ENCODE measurements at places on chromosomes 1 and 21.

DNA sequence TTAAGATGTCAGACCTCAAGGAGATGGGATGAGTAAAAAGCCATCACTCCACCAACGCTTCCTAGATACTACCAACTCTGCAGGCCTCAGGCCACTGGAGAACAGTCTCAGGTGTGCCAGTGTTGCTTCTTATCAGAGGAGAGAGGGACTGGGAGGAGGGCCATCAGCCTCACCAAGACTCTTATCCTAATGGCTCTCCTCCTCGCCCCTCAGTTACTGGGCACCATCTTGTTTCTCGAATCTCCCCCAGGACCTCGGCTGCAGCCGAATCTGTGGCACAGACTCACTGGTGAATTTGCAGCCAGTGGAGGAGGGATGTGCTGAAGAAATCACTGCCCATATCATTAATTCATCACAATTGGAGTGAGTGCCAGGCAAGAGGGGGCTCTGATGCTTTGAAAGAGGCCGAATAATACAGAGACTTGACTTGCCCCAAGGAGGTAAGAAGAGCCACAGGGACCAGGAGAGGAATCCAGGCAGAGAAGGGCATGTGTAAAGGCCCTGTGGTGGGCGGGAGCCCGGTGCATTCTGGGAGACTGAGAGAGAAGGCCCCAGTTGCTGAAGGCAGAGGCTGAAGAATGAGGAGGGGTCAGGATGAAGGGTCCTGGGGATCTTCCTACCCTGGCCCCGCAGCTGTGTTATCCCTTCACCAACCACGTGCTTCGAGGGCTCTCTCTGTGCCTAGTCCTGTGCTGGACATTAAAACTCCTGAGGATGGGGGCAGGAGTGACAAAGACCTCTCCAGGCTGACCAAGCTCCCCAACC is 129.8 kb downstream of the PTPRU start:
- no peak for DNase-seq

DNA sequence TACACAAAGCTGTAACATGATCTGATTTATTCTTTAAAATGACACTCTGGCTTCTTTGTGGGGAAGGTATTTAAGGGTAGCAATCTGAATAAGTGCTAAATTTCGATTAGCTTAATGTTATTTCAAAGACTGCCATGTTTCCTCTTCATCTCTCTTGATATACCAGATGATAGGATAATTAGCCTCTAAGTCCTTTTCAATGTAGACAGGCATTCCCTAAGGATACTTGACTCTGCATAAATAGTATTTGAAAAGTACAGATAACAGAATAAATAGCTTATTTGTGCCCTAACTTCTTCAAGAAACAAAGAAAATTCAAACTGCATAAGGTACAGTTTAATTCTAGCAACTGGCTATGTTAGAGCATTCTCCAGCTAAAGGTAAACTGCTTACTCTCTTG is 46.2 kb downstream of the ARHGAP29 start:
- DNase-seq, result no peak

GRCh38 chr21:38806942-38807284 is 1.2 kb downstream of the ETS2 start:
- DNase-seq, result no peak

DNA sequence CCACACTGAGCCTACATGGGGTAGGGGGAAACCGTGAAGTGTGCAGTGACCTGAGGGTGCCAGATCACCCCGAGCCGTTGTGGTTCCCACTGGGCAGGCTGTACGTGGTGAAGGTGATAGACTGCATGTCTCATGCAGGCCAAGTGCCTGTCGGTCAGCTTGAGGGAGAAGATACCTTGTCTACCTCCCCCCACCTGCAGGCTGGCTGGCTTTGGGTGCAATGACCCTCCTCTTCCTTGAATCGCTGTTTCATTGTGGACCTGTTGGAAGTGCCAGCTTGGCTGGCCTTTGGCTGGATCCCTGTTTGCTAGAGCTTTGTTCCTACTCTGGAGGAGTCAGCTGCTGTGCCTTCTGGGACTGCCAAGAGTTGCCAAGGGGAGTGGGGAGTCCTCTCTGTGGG is 92.5 kb downstream of the GALNT2 start:
- no peak for DNase-seq

DNA sequence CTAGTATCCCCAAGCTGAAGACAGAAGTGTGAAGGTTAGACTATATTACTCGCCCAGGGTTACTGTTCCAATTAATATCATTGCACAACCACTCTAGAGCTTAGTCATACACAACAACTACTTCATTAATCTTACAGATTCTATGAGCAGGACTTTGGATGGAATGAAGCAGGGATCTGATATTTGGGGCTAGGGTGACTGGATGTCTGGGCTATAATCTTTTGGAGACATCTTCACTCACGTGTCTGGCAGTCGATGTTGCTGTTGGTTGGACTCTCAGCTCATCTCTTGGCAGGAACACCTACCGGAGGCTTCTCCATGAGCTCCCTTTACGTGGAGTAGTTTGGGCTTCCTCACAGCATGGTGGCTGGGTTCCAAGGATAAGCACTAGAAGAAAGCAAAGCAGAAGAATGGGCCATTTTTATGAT is 519.2 kb upstream of the B3GALT2 start:
- no peak for DNase-seq

DNA sequence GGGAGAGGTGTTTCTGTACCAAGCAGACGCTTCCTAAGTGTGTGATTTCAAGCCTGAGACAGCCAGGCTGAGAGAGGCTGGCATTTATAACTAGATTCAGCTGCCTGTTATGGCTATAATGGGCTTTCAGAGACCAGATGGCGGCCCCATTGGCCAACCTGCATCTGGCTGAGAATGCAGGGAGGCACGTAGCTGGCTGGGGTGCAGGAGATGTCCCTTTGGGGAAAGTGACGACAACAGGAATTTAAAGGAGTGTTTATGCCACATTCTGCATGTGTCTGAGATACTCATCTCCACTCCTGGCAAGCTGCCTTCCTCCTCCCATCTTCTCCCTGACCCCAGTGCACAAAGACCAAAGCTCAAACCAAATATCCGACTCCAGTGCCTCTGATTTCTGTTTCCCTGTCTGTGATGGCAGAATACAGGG is 21.3 kb upstream of the CCDC190 start:
- no peak for DNase-seq

DNA sequence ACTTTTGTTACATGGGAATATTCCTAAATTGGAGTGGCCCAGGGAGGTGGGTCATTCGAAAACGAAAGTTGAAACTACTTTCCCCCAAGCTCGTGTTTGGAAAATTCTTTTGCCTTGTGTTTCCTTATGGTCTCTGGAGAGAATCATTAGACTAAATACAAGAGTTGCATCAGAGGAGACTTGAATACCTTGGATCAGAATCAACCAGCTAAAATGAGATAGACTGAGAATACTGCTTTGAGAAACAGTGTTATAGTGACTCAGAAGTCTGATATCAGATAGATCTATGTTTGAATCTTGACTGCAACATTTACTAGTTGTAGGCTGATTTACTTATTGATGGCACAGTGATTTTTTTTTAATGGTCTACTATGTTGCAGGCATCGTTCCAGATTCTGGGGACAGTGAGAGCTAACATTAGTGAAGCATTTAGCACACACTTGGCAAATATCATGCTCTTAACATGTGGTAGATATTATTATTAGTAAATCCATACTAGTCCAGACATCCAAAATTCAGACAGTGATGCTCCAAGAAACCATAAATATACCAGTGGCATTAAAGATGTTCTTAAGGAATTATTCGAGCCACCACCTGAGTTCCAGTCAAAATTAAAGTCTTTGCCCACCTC is 12.9 kb upstream of the ACTN2 start:
- no peak for DNase-seq

DNA sequence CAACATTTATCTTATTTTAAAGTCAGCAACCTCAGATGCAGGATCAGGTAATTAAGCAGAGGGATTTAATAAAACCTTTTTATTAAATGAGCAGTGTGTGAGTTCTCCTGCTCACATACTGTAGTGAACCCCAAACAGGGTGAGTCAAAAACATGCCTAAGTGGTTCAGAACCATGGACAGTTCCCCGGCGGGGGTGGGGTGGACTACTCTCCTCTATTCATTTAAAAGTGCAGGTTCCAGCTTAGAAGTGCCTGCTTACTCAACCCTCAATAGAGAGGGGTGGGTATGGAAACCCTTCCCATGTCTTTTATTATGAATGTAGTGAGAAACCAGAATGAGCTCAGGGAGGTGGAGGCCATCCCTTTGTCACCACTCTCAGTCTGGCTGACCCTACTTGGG is 397.9 kb downstream of the HHAT start:
- DNase-seq, result no peak

DNA sequence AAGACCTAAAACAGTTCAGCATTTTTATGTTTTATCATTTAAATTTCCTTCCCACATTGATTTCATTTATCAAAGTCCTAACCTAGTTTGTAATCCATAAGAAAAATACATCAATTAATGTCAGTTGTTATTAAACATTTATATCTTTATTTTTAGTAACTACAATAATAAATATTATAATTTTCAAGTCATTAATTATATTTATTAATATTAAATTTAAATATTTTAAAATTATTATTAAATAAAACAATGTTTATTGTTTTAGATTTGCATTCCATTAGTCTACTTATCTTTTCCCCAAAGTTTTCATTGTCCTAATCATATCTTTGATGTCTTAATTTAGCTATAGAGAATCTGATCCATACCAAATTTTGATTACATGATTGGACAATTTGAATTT is 368.9 kb downstream of the PLA2G4A start:
- DNase-seq, result no peak

GRCh38 chr1:117268535-117269455 is 58.1 kb upstream of the VTCN1 start:
- DNase-seq, result no peak

DNA sequence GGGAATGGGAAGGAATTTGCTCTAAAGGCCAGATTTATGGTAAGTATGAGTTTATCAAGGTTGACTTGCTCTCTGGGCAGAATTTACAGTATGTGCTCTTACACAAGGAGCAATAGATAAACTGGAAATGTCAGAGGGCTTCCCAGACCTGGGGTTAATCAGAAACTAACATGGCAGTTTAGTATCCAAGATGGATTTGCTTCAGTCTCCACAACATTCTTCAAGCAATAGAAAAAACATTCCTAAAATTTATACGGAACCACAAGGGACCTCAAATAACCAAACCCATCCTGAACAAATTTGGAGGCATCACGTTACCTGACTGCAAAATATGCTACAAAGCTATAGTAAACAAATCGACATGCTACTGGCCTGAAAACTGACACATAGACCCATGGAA is 606.7 kb upstream of the CHRM3 start:
- DNase-seq, result no peak

- DNase-seq, result no peak
Observed at GRCh38 chr1:110513511-110513910, 5.5 kb downstream of the KCNA10 start.

DNA sequence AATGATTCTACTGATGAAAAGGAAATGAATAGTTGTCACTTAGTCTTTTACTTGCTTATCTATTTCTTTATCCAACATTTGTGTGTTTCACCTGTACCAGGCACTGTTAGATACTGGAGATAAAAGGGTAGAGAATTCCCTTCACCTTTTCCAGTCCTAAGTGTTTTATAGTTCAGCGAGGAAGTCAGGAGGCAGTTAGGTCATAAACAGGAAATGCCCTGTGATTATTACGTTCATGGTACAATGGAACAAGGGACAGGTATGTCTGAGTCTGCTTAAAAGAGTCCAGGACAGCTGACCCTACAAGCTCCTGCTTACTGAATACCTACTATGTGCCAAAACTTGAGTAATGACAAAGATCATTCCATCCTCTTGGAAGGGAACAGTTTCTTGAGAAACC is 77.8 kb downstream of the TNR start:
- DNase-seq, result no peak

DNA sequence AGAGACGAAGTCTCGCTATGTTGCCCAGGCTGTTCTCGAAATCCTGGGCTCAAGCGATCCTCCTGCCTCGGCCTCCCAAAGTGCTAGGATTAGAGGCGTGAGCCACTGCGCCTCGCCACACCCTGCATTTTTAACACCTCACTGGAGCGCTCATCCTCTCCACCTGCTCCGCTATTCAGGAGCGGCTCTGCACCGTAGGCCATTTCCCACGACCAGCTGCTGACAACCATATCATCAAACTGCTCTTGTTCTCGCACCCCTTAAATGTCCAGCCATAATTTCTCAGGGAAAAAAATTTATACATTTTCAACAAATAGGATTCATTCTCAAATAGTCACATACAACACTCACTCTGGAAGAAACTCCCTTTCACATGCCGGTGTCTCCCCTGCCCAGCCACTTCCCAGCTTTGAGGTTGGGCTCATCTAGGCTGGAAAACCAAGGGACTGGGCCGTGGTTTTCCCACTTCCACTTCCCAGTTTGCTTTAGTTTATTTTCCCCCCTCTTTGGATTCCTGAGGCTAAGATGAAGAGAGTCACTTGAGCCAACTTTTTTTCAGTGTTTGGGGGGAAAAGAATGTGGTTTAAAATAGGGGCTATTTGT is 639 bp upstream of the IPO9 start:
- no peak for DNase-seq

DNA sequence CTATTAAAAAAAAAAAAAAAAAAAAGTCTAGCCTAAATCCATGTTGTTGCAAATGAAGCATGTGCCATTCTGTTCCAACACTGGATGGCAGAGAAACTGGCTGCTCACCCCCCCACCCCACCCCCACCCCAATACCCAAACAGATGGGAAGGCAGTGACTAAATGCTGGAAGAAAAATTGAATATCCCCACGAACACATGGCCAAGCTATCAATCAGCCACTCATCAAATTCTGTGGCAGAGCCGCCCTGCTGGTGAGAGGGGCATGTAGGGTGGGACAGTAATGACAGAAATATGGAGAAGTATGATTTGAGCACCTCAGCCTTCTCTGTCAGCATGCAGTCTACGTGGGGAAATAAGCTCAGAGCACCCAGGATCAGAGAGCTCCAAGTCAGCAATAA is 34.1 kb downstream of the OPTC start:
- DNase-seq, result no peak

- no peak for DNase-seq
Observed at GRCh38 chr21:43024439-43025136, 50.2 kb downstream of the PKNOX1 start.

DNA sequence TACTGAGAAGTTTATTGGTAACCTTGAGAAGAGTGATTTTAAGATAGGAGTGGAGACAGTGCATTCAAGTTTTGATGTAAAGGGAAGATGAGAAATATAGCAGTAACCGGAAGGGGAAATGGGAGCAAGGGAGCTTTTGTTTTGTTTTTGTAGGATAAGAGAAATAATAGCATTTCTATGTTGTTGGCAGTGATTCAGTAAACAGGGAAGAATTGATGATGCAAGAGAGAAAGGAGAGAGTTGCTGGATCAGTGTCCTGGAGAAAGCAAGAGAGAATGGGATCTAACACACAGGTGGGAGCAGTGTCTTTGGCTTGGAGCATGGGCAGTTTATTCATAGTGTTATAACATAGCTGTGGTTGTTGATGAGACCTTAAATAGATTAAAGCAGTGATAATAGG is 56.4 kb downstream of the OSBPL9 start:
- no peak for DNase-seq

- DNase-seq, result peak; percentile 83
Observed at GRCh38 chr1:45010855-45011811, at the start of gene HECTD3. HECTD3 (minus strand) TSS chr1:45011324; CDS start chr1:45011257, 67 bp downstream.
